GM23248 (cell line): ENCODE measurements at places on chromosomes 4 and X.

DNA sequence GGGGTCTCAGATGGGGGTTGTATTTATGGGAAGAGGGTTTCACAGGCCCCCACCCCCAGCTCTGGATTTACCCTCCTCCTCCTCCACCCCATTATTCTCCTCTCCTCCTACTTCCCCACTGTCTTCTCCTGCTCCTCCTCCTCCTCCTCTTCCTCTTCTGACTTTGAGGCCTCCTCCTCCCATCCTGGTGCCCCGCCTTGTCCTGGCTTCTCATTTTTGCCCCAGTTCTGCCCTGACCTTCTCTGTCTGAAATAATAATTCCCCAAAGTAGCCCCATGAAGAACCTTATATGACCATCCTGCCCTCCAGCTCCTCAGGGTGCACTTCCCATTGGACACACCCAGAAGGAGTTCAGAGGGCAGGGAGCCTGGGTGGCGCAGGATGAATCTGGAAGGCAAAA is 351.4 kb upstream of the GATB start:
- no peak for DNase-seq

- no peak for DNase-seq
These were observed 492.9 kb downstream of the PCDH18 start for GRCh38 chr4:137039370-137039769.

- DNase-seq = no peak
These were observed 47.6 kb upstream of the PRSS12 start for GRCh38 chr4:118400356-118400755.

GRCh38 chr4:146112389-146112788 is 63.1 kb upstream of the LSM6 start:
- DNase-seq = no peak

DNA sequence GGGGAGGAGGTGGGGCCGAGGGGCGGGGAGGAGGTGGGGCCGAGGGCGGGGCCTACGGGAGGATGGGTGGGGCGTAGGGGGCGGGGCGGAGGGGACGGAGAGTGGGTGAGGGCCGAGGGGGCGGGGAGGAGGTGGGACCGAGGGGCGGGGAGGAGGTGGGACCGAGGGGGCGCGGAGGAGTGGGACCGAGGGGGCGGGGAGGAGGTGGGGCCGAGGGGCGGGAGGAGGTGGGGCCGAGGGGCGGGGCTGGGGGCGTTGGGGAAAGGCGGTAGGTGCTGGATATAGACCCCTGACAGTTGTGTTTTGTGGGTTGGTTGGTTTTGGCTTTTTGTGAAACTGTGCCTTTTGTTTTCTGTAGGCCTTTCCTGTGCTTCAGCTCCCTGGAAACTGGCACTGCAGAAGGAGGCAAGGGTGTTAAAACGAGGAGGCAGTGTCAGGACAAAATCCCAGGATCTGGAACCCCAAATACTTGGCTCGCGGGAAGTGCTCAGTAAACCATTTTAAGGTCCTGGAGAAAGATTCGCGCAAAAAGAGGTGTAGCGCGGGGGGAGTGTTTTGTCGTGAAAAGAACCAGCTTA is 580 bp upstream of the MMGT1 start:
- no peak for DNase-seq
